ENCODE measurements at places on chromosomes 16 and 17.

DNA sequence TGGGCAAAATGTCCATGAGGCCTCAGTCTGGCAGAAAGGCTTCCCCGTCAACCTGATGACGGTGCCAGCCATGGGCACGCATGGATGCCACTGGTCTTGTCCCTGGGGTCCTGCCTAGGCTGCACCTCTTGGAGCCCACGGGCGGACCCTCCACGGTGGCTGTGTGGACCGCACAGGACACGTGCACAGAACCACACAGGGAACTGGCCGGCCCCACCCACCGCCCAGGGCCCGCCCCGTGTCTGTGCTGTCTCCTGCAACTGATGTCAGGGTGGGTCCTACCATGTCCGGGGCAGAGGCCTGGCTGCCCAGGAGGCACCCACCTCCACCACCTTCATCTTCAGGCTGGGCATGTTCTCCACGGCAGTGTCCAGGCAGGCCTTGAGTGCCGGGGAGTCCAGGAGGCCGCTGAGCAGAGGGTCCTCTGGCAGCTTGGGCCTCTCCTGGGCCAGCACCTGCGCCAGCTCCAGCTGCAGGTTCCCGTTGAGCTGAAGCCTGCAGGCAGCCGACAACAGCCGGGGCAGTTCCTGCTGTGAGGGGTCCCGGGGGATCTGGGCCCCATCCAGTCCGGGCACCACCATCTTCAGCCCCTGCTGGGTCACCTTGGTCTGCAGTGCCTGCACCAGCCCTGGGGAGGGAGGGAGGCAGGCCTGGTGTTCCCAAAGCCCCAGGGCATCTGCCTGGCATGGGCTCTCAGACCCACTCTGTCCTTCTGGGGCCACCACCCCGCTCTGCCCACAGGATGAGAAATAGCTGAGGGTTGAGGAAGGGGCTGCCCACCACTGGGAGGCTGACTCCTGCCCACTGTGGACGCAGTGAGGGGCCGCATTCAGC, 11.9 kb downstream of the FASN start:
- no peak for DNase-seq

- no peak for DNase-seq
Observed at GRCh38 chr17:72034000-72034399, 86.8 kb upstream of the SOX9 start.

- no peak for DNase-seq
Observed at GRCh38 chr16:54946909-54947308, 16.2 kb downstream of the IRX5 start.

- DNase-seq, result no peak
Observed at GRCh38 chr16:27582883-27583282, 32.9 kb downstream of the KATNIP start.

DNA sequence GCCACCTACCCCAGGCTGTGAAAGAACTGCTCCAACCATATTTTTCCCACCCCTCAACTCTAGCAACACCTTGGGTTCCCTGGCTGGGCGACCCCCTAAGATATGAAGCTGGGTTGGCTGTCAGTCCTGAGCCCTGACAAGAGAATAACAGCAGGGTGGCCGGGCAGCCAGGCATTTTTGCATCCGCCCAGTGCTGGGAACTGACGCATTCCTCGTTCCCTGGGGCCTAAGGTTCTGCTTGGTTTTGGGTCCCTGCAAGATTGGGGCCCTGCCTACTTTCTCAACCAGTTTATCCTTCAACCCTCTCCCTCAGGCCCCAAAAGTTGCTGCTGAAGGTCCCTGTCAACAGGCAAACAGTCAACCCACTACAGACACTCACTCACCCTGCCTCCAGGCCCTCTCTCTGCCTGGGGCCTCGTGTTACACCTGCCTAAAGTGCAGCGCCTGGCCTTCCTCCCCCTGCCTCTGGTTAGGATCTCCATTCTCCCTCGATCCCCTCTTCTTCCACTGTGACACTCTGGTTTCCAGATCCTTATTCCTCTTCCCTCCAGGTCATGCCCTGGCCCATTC, 151.5 kb downstream of the STX8 start:
- no peak for DNase-seq

DNA sequence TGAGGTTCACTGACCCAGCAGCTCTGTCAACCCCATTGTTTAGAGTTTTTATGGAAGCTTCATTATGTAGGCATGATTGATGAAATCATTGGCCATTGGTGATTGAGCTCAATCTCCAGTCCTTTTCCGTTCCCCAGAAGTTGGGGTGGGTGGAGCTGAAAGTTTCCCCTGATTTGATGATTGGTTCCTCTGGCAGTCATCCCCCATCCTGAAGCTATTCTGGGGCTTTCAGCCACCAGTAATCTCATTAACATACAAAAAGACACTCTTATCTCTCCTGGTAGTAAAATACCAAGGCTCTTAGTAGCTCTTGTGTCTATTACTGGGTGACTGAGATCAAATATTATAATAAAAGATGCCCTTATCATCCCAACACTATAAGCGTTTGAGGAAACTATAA, 67.1 kb downstream of the TANC2 start:
- no peak for DNase-seq

GRCh38 chr17:21375757-21376080, 438 bp upstream of the KCNJ12 start:
- no peak for DNase-seq

DNA sequence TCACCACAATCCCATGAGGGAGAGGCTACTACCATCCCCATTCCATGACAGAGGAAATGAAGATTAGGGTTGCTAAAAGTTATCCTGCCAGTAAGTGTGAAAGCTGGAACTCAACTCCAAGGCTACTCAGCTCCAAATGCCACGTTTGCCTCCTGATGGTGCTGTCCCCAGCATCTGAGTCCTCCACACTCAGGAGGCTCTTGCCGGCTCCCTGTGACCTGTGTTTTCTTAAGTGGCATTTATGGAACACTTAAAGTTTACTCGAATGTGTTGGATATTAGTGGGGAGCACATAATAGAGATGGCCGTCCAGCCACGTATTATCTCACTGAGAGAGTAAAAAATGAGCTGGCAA, 267.9 kb downstream of the CBLN1 start:
- no peak for DNase-seq

GRCh38 chr17:72876413-72876812, 216.1 kb downstream of the SLC39A11 start:
- DNase-seq, result no peak

DNA sequence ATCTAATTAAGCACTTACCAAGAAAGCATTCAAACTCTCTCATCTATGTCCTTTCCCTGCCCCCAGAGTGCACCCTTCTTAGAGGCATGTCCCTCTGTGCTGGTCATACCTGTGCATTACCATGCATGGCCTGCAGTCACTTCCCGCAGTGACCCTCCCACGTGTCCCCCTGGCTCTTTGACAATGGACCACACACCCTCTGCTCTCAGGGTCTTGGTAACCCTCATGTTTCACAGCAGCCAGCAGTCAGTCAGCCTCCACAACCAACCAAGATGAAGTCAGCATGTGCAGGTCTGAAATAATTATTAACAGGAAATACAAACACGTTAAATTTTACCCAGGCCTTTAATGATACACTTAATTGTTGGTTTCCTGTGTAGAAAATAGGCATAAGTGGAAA, 10.1 kb downstream of the KRT33A start:
- DNase-seq, result no peak

DNA sequence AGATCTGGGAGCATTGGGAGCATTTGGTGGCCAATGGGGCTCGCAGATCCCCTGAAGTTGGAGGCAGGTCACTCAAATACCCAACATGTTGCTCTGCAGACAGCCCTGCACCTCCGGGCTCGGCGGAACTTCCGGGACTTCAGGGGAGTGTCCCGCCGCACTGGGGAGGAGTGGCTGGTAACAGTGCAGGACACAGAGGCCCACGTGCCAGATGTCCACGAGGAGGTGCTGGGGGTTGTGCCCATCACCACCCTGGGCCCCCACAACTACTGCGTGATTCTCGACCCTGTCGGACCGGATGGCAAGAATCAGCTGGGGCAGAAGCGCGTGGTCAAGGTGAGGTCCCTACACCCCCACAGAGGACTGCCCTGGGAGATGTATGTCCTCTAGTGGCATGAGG, 16.4 kb downstream of the MVP start:
- DNase-seq, result no peak

- no peak for DNase-seq
Observed at GRCh38 chr17:51036084-51036483, 84.6 kb downstream of the SPAG9 start.

- DNase-seq, result no peak
Observed at GRCh38 chr17:37614823-37615222, 5.6 kb upstream of the SYNRG start.

DNA sequence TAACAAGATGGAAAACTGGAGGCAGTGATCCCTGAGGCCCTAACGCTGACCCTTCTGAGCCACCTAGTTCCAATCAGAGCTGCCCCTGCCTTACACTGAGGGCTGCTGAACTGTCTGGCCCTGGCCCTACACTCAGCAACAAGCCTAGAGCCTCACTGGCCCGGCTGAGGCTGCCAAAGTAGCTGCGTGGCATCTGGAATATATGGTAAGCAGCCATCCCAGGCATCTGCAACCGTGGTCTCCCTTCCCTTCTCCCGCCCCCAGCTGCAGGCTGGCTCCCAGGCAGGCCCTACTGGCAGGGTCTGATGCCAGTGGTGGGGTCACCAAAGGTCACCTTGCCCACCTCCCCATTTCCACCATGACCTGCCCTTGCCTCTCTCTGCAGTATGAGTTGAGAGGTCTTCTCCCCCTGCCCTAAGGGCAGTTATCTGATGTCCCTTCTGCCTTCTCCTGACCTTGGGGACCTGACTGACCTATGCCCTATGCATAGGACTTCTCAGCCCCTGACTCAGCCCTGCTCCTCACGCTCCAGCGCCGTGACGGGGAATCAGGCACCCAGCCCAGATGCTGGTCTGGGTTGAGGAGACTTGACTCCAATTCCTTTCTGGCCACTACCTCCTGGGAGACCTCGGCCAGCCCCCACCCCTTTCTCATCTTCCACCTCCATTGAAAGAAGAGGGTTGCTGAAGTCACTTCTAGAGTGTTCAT, 45.3 kb downstream of the CPNE2 start:
- DNase-seq, result no peak

DNA sequence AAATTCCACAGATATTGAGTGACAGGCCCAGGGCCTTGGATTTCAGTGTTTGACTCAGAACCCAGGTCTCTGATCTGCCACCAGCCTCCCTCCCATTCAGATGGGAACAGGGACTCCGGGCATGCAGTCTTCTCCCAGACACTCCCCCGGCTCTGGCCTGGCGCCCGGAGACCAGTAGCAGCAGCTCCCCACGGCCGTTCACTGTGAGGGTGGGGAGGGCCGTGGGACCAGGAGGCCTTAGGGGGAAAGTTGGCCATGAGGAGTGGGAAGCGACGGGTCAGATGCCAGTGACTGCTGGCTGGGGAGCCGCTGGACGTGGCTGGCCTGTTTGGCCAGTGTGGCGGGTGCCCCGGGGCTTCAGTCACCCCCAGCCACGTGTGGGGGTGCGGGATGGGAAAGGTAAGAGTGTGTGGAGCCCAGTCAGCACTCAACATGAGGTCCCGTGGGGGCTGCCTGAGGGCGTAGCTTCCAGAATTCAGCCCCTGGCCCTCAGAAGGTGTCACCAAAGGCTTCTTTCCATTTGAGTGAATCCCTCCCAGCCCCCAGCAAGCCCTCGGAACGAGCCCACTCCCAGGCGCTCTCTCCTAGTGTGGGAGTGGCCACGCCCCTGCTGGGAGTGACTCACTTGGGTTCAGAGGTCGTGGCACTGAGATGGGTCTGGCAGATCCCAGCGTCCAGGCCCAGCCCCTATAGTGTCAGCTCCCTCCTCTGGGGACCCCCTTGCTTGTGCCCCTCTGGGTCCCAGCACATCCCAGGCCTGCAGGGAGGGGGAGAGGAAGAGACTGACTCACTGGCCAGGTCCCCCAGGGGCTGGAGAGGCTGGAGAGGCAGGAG, 309.4 kb downstream of the SEC14L1 start:
- no peak for DNase-seq

DNA sequence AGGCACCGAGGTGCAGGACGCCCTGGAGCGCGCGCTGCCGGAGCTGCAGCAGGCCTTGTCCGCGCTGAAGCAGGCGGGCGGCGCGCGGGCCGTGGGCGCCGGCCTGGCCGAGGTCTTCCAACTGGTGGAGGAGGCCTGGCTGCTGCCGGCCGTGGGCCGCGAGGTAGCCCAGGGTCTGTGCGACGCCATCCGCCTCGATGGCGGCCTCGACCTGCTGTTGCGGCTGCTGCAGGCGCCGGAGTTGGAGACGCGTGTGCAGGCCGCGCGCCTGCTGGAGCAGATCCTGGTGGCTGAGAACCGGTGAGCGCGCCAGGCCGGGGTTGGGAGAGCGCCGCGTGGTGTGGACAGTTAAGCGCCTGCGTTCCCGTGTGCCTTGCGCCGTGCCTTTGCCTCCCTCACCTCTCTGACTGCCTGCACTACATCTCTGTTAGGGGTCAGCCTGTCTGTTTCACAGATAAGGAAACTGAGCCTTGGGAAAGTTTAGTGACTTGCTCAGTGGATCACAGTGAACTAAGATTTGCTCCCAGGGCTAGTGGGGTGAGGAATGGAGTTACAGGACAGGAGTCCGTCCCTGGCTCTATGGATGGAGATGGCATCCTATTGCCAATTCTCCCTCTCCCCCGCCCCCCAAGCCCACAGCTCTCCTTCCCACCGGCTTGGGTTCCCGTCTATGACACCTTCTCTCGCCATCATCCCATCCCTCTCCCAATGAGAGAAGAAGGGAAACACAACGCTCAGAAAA, 880 bp downstream of the SARM1 start:
- DNase-seq, result no peak

DNA sequence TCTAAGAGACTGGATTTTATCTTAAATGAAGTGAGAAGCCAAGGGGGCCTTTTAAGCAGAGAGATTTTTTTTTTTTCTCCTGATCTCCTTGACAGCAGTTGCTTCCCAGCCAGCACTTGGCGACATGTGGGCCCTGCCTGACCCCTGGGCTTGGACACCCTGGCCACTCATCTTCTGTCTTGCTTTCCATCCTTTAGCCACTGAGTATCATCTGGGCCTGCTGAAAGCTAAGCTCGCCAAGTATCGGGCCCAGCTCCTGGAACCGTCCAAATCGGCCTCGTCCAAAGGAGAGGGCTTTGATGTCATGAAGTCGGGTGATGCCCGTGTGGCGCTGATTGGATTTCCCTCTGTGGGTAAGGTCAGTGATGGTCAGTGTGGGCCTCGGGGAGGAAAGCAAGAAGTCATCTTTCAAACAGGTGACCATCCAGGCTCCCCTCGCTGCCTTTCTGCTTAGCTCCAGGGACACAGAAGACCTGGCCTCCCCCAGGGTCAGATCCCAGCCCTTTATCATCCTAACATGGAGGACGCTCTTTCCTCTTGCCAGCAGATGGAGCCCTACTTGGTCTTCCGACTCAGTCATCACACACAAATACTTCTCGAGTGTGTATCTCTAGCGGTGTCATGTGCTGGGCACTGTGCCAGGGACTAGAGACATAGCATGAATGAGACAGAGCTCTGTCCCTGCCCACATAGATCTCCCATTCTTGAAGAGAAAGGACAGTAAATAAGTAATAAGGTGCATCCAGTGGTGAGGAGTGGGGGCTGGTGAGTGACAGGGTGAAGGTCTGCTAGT, 6.1 kb downstream of the DRG2 start:
- DNase-seq, result no peak

Data from stimulated activated CD4-positive, alpha-beta T cell treated with anti-CD3 and anti-CD28 coated beads, Interleukin-15, amount 100 ng/mL, for 1 hour (primary cell).